ENCODE measurements at places on chromosomes 11 and 22. TPM values are rescaled to one million over a fixed set of nuclear protein-coding genes. Genes with fewer than 3 reads are reported as not detected.

The PRSS23 gene
- 57.0 TPM for total RNA-seq

The APOL5 gene
- not detected for total RNA-seq

The PRODH gene
- 0.37 TPM for total RNA-seq

The DEUP1 gene
- not detected for total RNA-seq

The TBX10 gene
- total RNA-seq: not detected

The OR52I1 gene
- not detected for total RNA-seq

The API5 gene
- total RNA-seq: 76.6 TPM

The MMP7 gene
- total RNA-seq: not detected

The DSCAML1 gene
- not detected for total RNA-seq

The MUC15 gene
- total RNA-seq: not detected

The FAT3 gene
- total RNA-seq: 0.20 TPM

The RNF169 gene
- total RNA-seq: 29.1 TPM

The FOLR3 gene
- 1.1 TPM for total RNA-seq

The SMC1B gene
- total RNA-seq: under 0.01 TPM

The DCDC1 gene
- total RNA-seq: under 0.01 TPM

The IZUMO1R gene
- total RNA-seq: not detected

The PNPLA2 gene
- 29.8 TPM for total RNA-seq

The APOL1 gene
- total RNA-seq: 10.3 TPM

The CD82 gene
- total RNA-seq: 11.8 TPM

The LMNTD2 gene
- under 0.01 TPM for total RNA-seq

The TSPO gene
- 210 TPM for total RNA-seq

The PTPRCAP gene
- total RNA-seq: 1.1 TPM

The LGALS12 gene
- total RNA-seq: 0.20 TPM

The CSF2RB gene
- not detected for total RNA-seq

The HOATZ gene
- not detected for total RNA-seq

The CRELD2 gene
- 46.7 TPM for total RNA-seq

The GLYATL1 gene
- 0.98 TPM for total RNA-seq

The LRRN4CL gene
- total RNA-seq: 38.2 TPM

The PGA4 gene
- total RNA-seq: under 0.01 TPM

The LYVE1 gene
- 0.37 TPM for total RNA-seq

The TMPRSS13 gene
- under 0.01 TPM for total RNA-seq

The OR4X1 gene
- not detected for total RNA-seq

The C11orf42 gene
- not detected for total RNA-seq

The HORMAD2 gene
- not detected for total RNA-seq

The RNF214 gene
- 10.3 TPM for total RNA-seq

The ANO1 gene
- total RNA-seq: not detected

The SCGB1D4 gene
- not detected for total RNA-seq

The SULT4A1 gene
- total RNA-seq: not detected

The RCOR2 gene
- 2.7 TPM for total RNA-seq

The UBQLNL gene
- not detected for total RNA-seq

The KCNK4 gene
- total RNA-seq: not detected

The AP1B1 gene
- 68.8 TPM for total RNA-seq

The ARHGEF12 gene
- total RNA-seq: 95.4 TPM

The PRRG4 gene
- not detected for total RNA-seq

The ALKBH3 gene
- total RNA-seq: 43.0 TPM

The TUBA8 gene
- total RNA-seq: 0.39 TPM

The ROBO4 gene
- 26.6 TPM for total RNA-seq

The SIAE gene
- 10.7 TPM for total RNA-seq

The RIN1 gene
- 68.2 TPM for total RNA-seq

The PRR33 gene
- not detected for total RNA-seq

The IL17REL gene
- not detected for total RNA-seq

The POU2F3 gene
- total RNA-seq: 0.20 TPM

The PRG2 gene
- total RNA-seq: not detected

The OR4C6 gene
- not detected for total RNA-seq

The MYH9 gene
- total RNA-seq: 194 TPM

The TRIM29 gene
- total RNA-seq: 1.1 TPM

The KRTAP5-1 gene
- total RNA-seq: not detected

The JAM3 gene
- 61.7 TPM for total RNA-seq

Measured in subcutaneous preadipocyte (primary cell).